ENCODE measurements at places on chromosomes 6 and 20.

GRCh38 chr20:33992145-33992922, 1.4 kb upstream of the RALY start:
- DNase-seq, result no peak

DNA sequence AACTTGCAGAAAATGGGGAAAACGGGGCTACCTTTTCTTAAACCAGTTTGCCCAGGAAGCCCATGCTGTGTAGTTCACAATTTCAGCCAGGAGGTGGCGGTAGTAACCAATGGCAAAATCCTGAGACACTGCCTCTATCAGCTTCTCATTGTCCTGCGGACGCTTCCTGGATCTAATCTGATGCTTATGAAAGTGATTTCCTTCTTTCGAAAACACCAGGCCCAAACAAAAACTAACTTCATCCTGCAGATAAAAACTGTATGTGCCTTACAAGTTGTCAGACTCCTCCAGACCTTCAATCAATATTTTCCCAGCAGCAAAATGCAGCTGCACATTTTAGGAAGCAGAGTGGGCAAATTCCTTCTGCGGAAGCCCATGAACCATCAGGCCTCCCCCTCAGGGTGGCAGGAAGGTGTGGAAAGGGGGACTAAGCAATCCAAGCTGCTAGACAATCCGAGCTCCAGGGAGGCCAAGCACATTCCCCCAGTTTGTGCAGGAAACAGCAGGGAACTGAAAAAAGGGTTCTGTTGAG, 88.5 kb downstream of the LY86 start:
- peak; percentile 75 for DNase-seq

DNA sequence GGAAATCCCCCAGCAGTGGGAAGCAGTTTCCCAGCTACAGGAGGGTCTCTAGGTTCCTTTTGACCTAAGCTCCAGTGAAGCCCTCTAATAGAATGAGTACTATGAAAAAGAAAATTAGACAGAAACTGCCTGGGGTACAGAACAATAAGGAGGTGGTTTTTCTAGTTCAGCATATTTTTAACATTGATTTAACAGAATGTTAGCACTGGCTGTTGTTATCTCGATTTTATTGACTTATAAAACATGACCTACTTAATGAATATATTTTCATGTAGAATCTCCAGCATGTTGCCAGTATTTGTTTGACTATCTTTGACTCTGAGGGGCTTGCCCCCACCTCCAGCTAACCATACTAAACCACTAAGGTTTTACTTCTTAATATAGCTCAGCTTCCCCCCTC, 19.6 kb downstream of the SCGN start:
- DNase-seq, result no peak

DNA sequence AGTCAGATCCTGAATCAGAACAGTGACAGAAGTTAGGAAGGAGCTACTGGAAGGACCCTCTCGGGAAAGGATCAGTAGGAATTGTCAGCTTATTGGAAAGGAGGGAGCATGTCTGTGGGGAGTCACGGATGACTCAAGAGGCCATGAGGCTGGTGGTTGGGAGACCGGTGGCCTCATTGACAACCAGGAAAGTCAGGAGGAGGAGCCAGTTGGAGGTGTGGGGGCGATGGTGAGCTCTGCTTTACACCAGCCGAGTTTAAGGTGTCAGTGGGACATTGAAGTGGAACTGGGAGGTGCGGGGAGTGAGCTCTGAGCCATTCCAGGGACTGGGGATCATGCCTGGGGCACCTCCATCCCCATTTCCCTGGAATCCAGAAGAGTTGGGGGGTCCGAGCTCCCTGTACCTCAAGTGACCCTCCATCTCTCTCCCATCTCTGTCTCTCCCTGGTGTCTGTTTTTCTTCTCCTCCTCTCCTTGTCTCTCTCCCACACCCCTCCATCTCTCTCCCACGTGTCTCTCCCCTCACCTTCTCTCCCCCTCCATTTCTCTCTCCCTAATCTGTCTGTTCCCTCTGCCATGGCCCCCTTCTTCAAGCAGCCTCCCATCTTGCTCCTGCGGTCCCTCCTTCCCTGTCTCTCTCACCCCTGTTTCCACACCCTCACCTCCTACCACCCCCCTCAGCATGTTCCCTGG, 14.3 kb upstream of the ZBTB9 start:
- DNase-seq, result no peak

DNA sequence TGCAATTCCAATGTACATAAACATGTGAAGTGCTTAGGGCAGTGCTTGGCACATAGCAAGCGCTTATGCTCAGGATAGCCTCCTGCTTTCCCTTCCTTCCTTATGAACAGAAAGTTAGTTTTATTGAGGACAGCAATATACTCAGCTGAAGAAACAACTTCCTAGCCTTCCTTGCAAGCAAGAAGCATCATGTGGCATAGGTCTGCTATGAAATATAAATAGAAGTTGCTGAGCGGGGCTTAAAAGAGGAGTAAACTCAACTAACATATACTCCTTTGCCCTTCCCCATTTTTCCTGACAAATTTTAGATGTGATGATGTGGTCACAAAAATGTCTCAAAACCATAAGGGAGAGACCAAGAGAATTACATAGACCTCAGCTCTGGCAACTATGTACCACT, 98.9 kb downstream of the KIF16B start:
- DNase-seq, result no peak
